ENCODE measurements at places on chromosomes 7 and 10.

DNA sequence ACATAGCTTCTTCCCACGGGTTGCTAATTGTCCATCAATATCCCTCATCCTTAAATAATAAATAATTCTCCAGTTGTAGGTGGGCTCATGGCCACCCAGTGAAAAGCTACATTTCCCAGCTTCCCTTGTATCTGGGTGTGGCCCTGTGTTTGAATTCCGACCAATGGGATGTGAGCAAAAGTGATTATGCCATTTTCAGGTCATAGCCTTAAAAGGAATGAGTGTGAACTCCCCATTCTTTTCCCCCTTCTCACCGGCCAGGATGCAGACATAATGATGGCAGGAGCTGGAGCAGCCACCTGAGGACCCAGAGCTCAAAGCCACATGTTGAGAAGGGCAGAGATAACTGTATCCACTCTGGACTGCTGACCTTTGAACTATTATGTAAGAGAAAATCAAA is 30.3 kb upstream of the CALU start:
- no peak for DNase-seq

DNA sequence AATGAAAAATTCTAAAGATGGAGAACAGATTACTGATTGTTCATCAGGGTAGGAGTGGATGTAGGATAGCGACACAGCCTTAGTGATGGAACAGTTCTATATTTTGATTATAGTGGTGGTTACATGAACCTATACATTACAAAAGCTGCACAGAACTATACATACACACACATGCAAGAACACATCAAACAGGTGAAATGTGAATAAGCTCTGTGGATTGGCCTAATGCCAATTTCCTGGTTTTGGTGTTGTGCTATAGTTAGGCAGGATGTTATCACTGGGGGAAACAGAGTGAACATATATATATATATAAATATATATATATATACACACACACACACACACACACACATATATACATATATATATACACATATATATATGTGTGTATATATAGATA is 76.4 kb upstream of the PIK3CG start:
- no peak for DNase-seq

DNA sequence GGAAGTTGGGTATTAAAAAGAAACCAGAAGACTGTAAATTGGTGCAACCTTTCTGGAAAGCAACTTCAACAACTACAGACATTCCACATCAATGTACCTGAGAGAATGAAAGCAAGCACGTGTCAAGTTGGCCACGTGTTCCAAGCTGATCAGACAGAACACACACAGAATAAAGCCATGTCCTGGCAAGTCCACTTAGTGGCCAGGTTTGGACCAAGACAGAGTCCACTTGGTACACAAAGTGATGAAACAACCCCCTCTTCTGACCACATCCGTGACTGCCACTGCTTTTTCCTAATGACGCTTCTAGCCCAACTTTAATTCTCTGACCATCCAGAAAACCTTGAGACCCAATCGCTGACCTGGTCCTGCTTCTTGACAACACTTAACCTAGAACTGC is 109.4 kb downstream of the ABLIM1 start:
- DNase-seq: no peak

DNA sequence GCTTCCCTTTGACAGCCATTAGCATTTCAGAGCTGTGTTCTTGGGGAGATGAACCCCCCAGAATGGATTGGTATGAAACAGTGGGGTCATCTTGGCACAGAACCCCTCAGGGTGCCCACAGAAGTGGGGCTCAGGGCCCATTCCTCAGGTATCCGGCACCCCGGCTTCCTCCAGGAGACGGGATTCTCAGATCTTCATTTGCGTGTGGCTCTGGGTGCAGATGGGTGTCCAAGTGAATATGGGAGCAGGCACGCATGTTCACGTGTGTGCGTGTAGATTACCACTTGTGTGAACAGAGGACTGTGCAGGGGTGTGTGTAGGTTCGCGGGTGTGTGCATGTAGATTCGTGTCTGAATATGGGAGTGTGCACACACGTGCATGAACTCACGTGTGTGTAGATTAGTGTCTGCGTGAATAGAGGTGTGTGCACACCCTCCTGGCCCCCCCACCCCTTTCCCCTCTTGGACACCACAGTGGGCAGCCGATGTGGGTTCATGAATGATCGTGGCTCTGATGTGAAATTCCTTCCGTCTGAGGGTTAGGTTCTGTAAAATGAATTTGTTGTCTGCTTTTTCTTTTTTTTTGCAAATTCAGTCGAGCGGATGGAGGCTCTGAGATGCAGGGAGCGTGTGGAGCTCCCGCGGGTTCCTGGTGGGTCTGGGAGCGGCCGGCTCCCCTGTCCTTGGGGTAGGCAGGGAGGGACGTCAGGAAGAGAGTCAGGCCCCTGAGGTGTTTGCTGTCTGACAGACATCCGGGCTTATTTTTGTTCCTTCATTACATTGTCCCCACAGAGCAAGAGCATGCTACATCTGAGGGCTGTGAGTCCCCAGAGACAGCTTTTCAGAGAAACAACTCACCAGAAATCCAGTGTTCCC is 7.4 kb downstream of the ELFN1 start:
- DNase-seq: no peak

- no peak for DNase-seq
Observed at GRCh38 chr7:106415433-106415832, 130.7 kb upstream of the NAMPT start.

- no peak for DNase-seq
Observed at GRCh38 chr10:34017281-34017680, 682.8 kb upstream of the NRP1 start.

DNA sequence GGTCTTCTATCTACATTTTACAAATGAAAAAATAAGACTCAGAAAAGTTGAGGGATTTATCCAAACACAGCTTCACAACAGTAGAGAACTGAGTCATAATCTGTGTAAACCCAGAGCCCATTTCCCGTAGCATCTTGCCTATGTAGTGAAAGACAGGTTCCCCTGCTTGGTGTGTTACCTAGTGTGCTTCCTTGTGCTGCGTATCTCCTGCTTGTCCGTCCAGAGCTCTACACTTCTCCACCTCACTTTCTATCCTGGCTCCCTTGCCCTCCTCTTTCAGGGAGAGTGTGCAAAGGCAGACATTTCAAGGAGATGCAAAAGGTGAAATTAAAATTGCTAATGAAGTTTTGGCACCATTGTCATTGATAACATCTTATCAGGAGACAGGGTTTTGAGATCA is 1.4 kb upstream of the ASNS start:
- DNase-seq: no peak

GRCh38 chr7:21945454-21946221 is at the start of gene CDCA7L:
Gene CDCA7L, minus strand, starts transcription at chr7:21945899. Its CDS starts 95 bp downstream, at chr7:21945804.
- DNase-seq: no peak

GRCh38 chr10:47372726-47373125 is 11.4 kb downstream of the ZNF488 start:
- DNase-seq: no peak

GRCh38 chr7:114874170-114874569 is 47.7 kb upstream of the MDFIC start:
- DNase-seq: no peak

GRCh38 chr10:82692458-82692857 is 817.5 kb downstream of the NRG3 start:
- DNase-seq: no peak

DNA sequence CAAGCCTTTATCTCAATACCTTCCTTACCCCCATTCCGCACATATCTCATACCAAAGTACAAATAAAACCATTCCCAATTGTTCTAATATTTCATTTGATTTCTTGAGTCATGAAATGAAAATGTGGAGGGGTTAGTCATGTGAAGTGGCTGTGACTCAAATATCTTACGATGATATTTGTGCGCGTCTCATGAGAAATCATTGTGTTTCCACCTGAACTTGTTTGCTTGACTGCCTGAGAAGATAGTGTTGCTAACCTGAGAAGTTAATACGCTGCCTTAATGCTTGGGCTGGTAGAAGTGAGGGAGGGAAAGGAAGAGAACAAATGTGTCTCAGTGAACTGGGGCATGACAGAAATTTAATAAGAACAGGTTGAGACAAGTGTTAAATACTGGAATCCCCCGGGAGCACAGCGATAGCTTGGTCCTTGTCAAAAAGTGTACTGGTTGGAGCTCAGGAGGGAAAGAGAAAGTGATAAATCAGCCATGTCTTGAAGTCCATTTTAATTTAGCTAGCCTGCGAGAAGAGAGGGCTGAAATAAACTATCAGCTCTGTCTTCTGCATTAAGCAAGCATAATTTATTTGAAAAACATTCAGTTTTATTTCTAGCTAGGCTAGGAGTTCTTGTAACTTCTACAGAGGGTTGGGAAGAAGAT is 7.2 kb upstream of the EPHA1 start:
- DNase-seq: no peak

DNA sequence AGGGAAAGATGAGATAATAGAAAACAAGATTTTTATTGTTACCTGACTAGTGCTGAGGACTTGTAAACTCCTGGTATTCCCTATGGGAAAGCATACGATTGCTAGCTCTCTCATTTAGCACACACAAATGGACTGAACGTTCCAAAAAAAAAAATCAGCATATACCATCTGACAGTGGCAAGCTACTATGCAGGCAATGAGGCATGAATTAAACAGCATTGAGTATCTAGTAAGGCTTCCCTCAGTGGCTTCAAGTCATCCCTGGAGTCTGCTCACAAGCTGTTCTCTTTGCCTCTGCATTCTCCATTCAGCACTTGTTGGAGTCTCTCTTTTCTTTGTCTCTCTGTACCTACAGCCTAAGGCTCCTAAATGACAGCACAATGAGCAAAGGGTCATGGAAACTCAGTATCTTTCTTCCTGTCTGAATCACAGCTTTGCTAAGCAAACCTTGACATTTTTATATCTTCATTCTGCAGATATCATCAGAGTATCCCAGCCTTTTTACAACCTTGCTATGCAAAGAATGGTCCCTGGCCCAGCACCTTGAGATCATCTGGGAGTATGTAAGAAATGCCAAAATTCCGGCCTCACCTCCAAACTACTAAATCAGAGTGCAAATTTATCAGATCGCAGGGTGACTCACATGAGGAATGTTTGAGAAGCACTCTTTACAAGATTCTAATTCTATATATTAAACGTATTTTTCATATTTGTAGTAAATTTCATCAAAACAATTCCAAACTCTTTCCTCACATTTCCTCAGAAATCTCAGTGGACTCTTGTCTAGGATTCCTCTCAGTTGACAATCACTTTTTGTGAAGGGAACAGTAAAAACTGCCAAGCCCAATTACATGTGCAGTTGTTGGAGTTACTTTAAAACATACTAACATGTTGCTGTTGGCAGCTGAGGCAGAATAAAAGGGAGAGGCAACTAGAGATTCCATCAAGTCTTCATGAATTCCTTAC is 10.8 kb upstream of the LIPA start:
- no peak for DNase-seq

- DNase-seq: no peak
Observed at GRCh38 chr7:114085313-114085591, 166.4 kb upstream of the PPP1R3A start.

DNA sequence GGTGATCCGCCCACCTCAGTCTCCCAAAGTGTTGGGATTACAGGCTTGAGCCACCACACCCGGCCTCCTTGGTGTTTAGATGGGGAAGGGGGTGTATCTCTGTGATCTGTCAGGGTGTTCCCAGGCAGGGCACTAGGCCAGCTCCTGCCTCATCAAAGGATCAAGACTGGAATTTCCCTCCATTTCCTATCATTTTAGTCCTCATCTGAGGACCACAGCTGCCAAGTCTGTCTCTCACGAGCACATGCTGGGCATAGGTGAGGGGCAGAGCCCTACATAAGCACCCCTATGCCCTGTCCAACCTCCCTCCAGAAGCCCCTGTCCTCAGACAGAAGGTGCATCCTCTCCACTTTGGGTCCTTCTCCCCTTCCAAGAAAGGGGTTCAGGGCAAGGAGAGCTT is 19.5 kb downstream of the TRIM56 start:
- DNase-seq: no peak

GRCh38 chr7:27143950-27144780 is 684 bp upstream of the HOXA5 start:
- no peak for DNase-seq

- DNase-seq: no peak
Observed at GRCh38 chr7:116548506-116548905, 23.7 kb downstream of the CAV1 start.

DNA sequence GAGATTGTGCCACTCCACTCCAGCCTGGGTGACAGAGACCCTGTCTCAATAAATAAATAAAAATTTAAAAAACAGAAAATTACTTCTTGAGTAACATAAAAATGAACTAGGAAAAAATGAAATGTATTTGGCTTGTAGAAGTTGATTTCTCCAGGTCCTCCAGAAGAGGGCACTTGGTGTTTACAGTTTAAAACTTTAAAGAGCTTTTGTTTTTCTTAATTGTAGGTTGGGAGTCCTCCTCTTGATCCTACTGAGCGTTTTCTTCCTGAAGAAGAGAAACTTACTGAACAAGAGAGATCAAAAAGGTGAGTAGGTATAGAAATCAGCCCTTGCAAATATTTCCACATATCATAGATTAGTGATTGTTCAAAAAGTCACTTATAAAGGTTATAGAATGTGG is 16.2 kb downstream of the KIFBP start:
- no peak for DNase-seq

GRCh38 chr7:10476642-10477041 is 497.0 kb upstream of the PHF14 start:
- DNase-seq: no peak

- DNase-seq: no peak
Observed at GRCh38 chr10:47024399-47025252, 113.4 kb downstream of the PTPN20 start.

GRCh38 chr10:113423981-113424721 is 128.7 kb upstream of the HABP2 start:
- no peak for DNase-seq

GRCh38 chr7:122919643-122920181 is 33.5 kb upstream of the CADPS2 start:
- no peak for DNase-seq

DNA sequence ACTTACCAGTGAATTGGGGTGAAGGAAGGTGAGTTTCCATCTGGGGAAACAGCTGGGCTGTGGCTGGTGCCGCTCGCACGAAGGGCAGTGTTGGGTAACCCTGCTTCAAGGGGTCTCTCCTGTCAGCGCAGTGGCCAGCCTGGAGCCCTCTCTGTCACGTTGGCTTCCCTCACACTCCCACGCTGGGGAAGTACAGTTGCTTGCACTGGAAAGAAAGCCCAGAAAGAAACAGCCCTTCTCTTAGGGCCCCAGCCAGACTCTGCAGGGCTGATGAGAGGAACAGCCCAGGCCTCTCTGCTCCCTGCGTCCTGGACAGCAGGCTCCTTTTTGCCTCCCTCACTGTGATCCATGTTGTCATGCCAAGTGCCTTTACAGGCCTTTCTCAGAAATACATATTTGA is 40.3 kb upstream of the TRIM8 start:
- no peak for DNase-seq

DNA sequence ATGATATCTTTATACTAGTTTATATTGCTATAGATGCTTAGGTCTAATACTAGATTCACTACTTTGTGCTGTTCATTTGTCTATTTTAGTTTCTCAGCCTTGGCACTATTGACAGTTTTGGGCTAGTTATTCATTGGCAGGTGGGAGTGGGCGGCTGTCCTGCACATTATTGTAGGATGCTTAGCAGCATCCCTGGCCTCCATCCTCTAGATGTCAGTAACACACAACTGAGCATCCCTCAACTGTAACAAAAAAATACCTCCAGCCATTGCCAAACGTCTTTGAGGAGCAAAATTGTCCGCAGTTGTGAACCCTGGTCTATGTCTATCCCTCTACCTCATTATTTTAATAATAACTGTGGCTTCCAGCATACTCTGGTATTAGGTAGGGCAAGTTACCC is 34.4 kb upstream of the PNLIP start:
- DNase-seq: no peak

GRCh38 chr7:47878662-47879061 is 69.6 kb downstream of the PKD1L1 start:
- DNase-seq: no peak
